ENCODE measurements at places on chromosomes 2 and 18.

DNA sequence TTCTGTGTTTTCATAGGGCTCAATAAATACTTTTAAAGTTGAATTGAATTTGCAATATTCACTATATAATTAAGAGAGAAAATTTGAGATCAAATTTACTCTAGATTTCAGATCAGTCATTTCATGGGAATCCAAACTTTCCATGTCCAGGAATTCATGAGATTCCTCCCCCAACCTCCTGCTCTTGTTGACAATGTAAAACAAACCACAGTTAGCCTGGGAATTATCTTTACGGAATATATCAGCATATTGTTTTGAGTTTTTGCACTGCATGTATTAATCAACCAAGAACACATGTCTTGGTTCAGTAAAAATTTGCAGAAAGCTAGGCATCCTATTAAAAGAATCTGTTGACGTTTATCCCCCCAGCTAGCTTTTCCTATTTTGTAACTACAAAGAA, 42.3 kb downstream of the CYP1B1 start:
- DNase-seq, result no peak

DNA sequence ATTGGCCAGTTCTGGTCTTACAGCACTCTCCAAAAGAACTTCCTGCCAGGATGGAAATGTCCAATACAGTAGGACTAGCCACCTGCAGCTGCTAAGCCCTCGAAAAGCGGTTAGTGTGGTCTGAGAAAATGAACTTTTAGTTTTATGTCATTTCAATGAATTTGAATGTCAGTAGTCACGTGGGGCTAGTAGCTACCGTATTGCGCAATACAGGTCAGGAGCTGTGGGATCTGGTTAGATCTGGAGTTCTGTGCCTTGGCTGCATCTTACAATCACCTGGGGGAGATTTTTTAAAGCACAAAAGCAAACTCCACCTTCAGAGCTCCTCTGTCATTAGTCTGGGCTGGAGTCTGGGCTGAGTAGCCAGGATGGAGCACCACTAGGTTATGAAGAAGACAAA, 35.9 kb downstream of the C1QL2 start:
- DNase-seq, result no peak

GRCh38 chr18:76558881-76559667, 64.0 kb upstream of the ZNF516 start:
- no peak for DNase-seq

DNA sequence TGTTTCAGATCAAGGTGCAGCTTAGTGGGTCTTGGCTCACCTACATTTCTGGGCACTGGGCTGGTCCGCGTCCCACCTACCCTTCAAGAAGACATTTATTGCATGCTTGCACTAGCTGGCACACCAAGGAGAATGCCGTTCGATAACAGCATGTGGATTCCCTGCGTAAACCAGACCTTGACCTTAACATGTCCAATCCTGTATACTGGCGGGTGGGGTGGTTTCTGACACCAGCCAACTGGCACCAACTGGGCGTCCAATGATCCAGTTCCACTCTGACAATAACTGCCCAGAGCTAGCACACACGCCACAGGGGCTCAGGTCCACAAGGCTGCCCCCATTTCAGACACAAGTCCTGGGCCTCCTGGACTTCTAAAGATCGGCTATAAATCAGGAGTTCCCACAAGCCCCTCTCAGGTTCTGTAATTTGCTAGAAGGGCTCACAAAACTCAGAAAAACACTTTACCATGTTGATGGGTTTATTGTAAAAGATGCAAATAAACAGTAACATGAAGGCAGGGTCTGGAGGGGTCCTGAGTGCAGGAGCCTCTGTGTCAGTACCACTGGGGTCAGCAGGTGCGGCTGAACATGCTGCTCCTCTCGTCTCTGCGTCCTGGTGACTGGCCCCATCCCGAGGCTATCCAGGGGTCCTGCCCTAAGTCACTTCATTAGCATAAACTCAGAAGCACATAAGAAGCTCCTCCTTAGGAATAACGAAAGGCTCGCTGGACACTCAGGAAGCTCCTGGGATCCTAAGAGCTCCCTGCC, 161.8 kb downstream of the HDAC4 start:
- no peak for DNase-seq

DNA sequence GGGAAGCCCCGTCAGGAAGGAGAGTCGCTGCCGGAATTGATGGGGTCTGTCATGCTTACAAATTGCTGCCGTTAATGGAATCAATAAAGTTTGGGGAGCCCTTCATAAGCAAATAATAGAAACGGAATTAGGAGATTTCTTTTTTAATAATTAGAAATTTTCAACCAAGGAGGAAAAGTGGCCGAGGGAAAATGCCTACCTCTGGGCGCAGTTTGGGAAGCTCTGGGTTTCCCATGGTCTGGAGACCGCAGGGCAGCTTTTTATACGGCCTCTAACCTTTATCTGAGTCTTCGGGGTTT, 1.3 kb downstream of the EVX2 start:
- no peak for DNase-seq

DNA sequence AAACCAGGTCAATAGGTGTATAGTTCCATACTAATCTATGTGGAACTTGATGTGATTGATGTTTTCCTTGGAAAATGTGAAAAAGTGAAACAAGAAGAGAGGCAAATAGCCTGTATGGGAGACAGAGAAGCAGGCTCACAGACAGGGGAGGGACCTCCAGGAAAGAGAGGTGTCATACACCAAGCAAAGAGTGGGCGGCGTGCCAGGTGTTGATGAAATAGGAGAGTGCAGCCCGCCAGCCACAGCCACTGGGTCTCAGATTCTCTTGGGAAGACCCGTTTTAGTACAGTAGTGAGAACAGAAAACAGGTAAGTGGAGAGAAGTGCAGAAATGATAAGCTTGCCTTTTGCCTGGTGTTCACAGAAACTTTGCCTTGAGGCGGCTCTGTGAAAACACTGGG, 301.9 kb downstream of the ZNF407 start:
- no peak for DNase-seq

- no peak for DNase-seq
Measured at GRCh38 chr2:122166820-122167219, 411.4 kb downstream of the TSN start.

GRCh38 chr2:143289025-143289424, 159.8 kb downstream of the ARHGAP15 start:
- DNase-seq, result no peak

GRCh38 chr2:70472221-70472890, 81.3 kb downstream of the TGFA start:
- no peak for DNase-seq

GRCh38 chr2:37378411-37378810, 34.0 kb downstream of the QPCT start:
- no peak for DNase-seq

DNA sequence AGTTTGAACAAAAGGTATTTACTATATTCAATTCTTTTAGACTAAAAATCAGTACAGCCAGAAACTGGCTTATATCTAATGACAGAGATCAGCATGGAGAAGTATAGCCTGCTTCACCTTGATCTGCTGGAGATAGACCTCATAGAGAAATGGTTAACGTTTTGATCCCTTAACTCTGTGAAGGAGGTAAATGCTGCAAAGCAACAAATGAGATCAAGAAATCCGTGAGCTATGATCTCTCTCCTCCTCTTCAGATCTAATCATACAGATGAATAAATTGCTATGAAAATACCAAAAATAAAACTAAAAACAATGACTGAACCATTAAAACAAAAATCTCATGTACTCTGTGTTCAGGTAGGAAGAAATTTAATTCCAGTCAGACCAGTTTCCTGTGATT, 42.8 kb downstream of the KLHL14 start:
- DNase-seq, result no peak

GRCh38 chr2:180143633-180144337, 136.7 kb upstream of the CWC22 start:
- DNase-seq, result no peak

DNA sequence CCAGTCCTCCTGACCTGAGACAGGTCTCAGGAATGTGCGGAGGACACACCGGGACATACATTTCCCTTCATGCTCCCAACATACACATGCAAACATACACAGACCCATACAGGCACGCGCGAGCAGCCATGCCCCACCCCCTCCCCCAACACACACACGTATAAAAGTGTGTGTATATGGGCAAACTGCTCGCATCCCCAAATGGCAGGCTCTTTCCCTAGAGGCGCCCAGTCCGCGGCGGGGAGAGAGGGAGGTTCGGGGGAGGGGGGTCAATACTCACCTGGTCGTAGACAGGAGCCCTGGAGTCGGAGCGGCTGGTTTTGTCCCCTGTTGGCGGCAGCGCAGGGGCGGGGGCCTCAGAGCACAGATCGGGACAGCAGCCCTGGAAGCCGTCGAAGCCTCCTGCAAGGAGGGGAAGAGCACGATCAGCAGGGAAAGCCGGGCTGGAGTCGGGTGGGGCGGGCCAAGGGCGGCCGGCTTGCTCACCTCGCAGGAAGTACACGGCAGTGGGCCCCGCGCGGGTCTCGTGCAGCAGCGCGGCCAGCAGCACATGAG, 682 bp downstream of the DUSP2 start:
- peak; percentile 25 for DNase-seq

DNA sequence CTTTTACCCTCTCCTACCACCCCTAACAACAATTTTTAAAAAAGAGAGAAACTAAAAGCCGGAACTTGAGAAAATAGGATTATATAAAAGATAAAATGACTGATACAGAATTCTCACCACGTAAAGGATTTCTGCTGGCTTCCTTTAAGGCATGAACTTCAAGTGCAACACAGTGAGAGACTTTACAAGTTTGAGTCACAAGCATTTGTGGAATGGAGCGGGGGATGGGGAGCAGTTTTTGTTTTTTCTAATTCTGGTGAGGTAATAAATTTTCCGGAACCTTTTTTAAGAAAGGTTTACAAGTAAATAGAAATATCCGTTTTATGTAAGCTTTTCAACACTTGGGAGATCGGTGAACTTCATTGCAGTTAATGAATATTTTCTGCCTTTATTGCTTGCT, 1.8 kb upstream of the CDH2 start:
- DNase-seq, result no peak

DNA sequence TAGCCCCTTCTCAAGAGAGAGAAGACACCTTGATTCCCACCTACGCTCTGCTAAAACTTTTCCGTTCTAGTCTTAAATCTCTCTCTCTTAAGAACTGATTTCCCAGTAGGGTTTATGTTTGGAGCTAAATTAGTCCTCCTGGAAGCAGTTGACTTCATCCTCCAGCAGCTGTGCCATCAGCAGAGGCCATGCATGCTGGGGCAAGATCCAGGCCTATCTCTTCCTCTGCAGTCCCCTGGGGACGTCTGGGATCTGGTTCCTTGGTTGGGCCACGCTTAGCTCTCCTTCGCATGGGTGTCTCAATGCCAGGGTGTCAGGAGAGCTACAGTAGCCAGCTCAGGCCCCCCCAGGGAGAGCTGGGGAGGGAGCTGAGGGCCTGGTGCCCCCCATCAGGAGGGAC, 49.7 kb downstream of the HPCAL1 start:
- no peak for DNase-seq

DNA sequence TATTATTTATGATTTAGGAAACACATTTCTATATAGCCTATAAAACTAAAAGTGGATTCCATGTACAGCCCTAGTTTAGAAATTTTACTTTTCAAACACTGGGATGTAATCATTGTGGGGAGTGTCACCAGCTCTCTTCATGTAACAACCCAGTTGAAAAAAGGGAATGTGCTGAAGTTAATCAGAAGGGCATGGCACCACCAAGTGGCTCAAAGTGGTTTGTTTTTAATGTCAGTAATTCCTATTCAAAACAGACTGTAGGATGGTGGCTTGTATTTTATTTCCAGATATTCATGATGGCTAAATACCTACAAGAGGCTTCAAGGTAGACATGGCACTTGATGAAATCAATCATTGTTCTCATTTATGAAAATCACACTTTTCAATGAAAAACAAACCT, 58.1 kb upstream of the TMEM182 start:
- no peak for DNase-seq

DNA sequence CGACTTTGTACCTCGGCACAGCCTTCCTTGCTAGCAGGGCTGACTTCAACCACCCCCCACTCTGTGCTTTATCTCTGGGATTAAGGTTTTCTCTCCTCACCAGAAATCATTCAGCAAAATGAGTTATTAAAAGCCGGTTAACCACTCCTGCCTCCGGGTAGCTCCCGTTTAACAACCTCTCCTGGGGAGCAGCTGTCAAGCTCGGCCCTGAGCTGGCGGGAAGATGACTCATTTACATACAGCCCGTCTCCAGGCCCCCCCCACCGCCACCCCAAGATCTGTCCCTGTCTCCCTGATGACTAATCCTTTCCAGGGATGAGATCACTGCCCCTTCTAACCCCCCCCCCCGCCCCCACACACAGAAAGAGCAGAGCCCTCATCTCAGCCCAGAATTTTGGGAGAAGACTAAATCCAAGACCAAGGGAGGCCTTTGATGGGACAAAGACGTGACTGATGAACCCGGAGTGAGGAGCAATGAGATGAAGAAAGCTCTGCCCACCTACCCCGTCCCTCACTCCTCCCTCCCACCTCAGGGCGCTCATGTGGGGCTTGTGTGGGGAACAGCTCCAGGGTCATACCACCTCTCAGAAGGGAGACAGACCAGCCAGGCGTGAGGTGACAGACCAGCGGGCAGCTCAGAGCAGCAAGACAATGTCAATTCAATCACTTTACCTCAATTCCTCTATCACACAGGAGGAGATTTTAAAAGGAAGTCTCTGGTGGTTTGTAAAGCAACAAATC, 131.4 kb downstream of the MSH2 start:
- no peak for DNase-seq

DNA sequence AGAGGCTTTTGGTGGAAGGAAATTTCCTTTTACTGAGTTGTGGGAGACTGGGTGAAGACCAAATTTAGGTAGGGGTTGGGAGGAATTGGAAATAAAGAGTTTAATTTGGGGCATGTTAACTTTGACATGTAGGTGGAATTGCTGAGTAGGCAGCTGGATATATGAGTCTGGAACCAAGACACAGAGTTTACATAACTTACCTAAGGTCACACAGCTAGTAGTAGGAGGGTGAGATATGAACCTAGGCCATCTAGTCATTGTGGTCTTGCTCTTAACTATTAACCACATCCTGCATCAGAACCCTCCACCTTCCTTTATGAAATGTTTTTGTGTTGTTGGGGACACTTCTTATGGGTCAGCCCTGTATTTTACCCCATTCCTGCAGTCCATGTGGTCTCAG, 113.1 kb downstream of the ICOS start:
- DNase-seq, result no peak

DNA sequence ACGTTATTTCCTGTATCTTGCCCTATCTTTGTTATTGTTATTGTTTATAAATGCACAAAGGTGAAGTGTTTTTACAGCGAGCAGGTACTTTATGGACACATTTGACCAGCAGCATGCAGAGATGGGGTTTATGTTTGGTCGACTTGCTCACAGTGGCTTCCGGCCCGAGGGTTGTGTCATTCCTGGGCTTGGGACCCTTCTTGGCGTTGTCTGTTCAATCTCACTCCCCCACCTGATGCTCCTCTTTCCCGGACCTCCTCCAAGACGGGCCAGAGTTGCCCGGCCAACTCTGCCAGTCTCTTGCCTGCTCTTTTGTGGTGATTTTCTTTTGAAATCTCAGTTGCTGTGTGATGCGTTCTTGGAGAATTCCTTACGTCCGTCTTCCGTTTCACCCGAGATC, 153.9 kb downstream of the TWIST2 start:
- DNase-seq, result no peak

Measured in CD8-positive, alpha-beta memory T cell (primary cell).